BE2C (cell line): ENCODE measurements at places on chromosomes 11 and 22.

DNA sequence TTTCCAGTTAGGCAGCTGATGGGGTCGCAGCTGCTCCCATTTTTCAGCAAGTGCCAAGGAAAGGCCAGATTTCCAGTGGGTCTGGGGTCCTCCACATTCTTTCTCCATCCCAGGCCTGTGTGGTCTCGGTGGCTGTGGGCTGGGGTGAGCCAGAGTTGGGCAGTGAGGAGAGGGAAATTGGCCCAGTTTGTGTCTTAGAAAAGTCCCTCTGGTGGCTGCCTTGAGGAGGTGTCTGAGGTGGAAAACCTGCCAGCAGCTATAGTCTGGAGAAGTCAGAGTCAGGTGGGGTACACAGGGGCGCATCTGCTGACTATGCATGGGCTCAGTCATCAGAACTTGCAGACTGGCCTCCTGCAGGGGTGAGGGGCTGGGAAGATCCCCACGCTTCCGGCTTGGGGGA, 30.5 kb downstream of the MRGPRD start:
- DNase-seq, result no peak

- no peak for DNase-seq
Observed at GRCh38 chr22:37137903-37138665, 11.6 kb downstream of the IL2RB start.

- DNase-seq, result no peak
Observed at GRCh38 chr22:39725351-39726035, 154.9 kb downstream of the CACNA1I start.

- DNase-seq, result no peak
Observed at GRCh38 chr22:46617207-46617985, 2.8 kb upstream of the GRAMD4 start.

DNA sequence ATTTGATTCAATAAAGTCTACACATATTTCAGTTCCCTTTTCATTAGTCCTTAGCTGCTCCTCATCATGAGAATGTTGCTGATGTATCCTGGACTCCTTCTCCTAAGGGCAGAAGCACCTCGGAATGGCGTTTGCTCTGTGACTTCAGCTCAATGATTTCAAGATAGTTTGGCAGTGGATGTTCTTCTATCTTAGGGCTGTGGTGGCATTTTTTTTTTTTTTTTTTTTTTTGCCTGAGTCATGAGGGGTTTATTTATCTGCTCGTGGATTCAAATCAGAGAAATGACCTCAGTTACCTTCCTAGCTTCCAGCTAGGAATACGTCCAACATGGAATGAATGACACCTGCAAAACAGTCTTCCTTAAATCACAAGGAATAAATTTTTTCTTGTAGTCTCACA, 220.0 kb upstream of the ZBED5 start:
- DNase-seq, result no peak

- DNase-seq, result no peak
Observed at GRCh38 chr22:44444341-44445306, 53.4 kb downstream of the RTL6 start.

- DNase-seq, result no peak
Observed at GRCh38 chr22:24106385-24107381, 74.6 kb upstream of the SUSD2 start.

GRCh38 chr22:28103596-28103995, 184.5 kb upstream of the PITPNB start:
- no peak for DNase-seq

GRCh38 chr11:2447951-2448650, 3.3 kb downstream of the KCNQ1 start:
- DNase-seq, result no peak

DNA sequence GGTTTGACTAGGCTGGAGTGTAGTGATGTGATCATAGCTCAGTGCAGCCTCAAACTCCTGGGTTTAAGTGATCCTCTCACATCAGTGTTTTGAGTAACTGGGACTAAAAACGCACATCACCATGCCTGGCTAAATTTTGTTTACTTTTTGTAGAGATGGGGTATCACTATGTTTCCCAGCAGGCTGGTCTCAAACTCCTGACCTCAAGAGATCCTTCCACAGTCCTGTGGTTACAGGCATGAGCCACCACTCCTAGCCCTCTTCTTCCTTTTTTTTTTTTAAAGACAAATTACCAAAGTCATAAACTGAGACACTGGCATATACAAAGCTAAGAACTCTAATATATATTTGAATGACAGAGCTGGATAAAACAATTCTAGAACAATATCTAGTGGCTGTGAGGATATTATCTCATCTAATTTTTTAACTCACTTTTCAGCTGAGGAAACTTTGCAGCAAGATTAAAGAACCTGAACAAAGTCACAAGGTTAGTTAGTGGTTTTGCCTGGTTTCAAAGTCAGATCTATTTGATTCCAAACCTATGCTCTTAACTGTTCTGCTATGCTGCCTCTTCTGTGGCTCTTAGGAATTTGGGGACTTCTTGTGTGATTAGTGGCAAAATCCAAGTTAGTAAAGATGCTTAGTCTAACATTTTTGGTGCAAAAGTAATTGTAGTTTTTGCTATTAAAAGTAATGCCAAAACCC, 95.3 kb upstream of the RAG2 start:
- DNase-seq, result no peak

GRCh38 chr11:86551288-86552092, 120.9 kb downstream of the ME3 start:
- DNase-seq, result no peak

DNA sequence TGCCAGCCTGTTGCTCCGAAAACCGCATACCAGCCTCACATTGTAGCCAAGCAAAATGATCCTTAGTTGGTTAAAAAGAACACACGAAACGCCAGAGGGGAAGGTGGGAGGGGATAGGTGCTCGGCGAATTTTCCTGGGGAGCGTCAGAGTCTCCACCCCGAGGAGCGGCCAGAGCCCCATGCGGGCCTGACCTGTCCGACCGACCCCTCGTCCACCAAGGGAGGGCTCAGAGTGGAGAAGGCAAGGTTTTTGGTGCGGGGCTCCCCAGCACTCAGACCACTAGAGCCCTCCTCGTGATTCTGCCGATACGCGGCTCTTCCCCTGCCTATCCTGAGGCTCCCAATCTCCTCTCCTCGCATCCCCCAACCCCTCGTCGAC, 39.6 kb downstream of the DIXDC1 start:
- DNase-seq, result no peak

- peak; percentile 44 for DNase-seq
Observed at GRCh38 chr11:117424781-117425180, 97.1 kb downstream of the CEP164 start.

GRCh38 chr11:58768137-58768536, 36.4 kb upstream of the GLYAT start:
- no peak for DNase-seq

DNA sequence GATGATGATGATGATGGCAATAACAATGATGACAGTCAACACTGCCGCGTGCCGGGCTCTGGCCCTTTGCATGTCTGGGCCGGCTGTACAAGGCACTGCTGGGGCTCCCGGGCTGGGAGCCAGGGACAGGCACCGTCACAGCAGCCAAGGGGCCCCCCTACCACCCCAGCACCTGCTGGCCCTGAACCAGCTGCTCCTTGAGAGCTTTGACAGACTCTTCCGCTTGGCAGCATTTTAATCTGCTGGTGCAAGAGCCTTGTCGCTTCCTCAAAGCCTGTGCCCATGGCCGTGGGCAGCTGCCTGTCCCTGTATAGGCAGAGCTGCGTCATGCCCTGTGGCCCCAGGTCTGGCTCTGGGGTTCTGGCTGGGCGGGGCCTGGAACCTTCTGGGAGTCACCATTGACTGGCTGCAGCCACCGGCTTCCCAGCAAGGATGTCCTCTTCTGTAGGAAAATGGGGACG, 12.9 kb upstream of the MUC6 start:
- peak; percentile 3 for DNase-seq

- DNase-seq, result peak; percentile 59
Observed at GRCh38 chr22:30890686-30891442, 77.7 kb downstream of the MORC2 start.

DNA sequence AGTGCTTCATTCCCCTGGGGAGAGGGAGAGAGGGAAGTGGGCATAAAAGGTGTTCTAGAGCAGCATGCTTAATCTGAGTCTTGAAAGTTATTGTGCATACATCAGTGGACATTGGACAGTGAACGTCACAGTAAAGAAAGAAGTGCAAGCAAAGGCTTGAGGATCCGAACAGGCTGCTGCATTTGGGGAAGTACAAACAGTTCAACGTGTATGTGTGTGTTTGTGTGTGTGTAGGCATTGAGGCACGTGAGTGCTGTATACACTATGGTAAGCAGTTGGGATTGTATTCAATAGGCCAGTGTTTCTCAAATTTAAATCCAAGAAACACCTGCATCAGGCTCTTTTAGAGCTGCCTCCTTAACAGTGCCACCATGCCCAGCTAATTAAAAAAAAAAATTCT, 10.4 kb upstream of the EIF3M start:
- DNase-seq, result no peak

DNA sequence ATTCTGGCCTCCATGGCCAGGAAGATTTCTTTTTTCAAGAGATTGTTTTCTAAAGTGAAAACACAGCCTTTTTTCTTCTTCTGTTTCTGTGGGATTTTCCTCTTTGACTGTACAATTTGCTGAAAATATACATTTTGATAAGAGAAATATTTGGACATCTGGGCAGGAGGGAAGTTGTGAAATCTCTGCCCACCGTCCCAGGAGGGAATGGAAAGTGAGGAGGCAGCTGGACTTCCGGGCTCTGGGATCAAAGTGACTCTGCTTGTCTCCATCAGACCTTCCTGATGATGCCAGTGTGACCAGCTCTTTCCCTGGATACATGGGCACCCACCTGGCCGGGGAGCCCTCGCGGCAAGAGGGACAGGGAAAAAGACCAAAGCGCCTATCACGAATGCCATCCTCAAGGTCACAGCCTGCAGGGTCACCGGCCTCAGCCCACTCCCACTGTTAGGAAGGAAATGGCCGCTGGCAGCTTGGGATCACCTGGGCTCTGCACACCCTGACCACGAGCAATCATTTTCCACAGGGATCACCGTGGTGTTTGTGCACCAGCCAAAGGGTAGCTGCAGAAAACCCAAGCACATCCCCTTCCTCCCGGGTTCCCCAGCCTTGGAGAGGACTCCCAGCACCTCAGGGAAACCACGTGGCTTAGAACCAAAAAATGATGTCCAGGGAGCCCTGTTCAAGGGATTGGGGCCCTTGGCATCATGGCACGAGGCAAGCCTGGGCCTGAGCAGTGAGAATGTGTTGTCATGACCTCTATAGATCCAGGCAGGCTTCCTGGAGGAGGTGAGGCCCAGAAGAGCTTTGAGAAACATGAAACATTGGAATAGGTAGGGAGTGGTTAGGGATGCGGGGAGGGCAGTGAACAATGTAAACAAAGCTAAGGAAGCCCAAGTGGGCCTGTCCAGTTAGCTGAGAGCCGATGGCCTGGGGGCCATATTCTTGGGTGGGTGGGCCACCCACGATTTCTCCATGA, 29.1 kb upstream of the CCND1 start:
- no peak for DNase-seq

GRCh38 chr11:30710221-30710620, 124.1 kb upstream of the MPPED2 start:
- DNase-seq, result no peak

- DNase-seq, result no peak
Observed at GRCh38 chr11:83671289-83671688, 385.1 kb upstream of the CCDC90B start.

DNA sequence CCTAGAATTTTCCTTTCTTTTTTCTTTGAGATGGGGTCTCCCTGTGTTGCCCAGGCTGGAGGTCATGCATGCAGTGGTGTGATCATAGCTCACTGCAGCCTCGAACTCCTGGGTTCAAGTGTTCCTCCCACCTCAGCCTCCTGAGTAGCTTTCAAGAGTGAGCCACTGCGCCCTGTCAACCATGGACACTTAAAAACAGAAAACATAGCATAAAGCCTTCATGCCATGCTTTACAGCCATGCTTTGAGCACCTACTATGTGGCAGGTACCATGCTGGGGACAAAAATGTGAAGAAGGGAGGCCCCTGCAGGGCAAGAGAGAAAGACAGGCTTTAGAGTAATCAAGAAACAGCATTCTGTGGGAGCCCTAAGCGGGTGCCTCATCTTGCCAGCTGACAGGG, 13.7 kb upstream of the GNB1L start:
- DNase-seq, result no peak

DNA sequence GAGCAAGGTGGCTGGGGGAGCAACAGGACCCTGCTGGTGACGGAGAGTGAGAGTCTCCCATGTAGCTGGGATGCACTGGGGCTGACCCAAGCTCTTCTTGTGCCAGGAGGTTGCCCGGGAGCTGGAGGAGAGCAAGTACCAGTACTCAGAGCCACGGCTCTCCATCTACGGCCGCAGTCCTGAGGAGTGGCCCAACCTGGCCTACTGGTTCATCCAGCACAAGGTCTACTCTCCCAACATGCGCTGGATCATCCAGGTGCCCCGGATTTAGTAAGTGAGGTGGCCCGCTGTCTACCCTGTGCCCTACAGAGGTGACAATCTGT, 40.4 kb downstream of the AMPD3 start:
- DNase-seq, result no peak

DNA sequence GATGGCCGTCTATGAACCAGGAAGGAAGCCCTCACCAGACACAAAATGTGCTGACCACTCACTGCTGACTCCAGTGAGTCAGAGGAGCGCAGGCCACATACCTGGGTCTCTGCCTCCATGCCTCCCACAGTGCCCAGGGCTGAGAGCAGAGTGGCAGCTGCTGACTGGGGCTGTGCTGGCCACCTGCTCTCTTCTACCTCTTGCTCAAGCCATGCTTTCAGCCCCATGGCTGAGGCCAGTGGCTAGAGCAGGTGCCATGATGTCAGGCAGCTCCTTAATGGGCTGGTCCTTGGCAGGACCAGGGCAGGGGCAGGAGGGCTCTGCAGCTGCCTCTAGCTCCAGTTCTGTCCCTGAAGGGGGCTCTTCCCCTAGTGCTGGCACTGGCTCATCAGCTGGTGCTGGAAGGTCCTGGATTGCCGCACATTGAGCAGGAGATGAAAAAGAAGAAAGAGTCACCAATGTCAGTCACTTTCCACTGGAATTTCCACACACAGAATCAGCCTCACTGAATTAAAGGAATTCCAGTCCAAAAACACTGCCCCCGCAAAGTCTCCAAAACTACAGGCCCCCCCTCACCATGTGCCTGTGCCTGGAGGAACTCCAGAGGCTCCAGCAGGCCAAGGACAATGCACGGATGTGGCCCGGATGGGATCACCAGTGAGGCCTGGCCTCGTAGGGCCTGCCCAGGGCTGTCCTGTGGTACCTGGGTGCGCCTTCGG, 86.4 kb downstream of the GGTLC2 start:
- no peak for DNase-seq

DNA sequence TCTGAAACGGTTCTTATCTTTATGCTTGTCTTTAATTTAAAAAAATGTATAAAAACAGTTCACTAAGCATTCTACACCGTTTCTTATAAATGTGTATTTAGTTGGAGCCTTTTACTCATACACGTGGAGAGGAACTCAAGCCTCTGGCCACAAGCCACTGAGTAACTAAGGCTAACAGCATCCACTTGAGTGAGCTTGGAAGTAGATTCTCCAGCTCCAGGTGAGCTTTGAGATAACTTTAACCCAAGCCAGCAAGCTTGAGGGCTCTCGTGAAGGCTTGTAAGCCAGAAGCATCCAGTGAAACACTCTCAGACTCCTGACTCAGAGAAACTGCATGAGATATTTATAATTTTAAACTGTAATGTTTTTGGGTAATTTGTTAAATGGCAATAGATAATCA, 82.6 kb downstream of the ARHGAP20 start:
- no peak for DNase-seq
